ENCODE measurements at places on chromosomes 2 and 18.

DNA sequence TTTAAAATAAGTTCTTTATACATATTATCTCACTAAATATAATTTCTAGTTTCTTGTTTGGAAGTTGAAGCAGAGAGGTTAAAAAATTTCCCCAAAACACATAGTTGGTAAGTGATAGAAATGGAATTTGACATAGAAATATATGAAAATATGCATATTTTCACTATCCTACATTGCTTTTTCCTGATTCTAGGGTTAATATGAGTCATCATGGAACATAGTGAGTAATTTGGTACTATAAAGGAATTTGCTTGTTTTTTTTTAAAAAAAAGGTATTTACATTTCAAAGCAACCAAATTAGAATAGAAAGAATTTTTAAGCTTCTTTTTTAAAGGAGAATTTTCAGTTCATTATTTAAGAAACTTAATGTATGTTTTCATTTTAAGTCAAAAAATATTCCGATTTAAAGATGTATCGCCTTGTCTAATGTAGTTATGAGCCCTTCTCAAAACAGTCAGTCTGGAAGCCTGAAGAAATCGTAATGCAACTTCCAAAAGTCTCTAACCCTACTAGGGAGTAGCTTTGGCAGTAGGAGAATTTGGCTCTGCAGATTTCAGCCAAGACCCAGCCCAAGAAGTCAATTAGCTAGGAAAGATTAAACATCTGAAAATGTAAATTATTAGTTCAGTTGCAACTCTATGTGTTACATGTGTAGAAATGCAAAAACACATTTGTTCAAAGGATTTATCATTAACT lies 147.3 kb downstream of the RDH14 start:
- no peak for DNase-seq

DNA sequence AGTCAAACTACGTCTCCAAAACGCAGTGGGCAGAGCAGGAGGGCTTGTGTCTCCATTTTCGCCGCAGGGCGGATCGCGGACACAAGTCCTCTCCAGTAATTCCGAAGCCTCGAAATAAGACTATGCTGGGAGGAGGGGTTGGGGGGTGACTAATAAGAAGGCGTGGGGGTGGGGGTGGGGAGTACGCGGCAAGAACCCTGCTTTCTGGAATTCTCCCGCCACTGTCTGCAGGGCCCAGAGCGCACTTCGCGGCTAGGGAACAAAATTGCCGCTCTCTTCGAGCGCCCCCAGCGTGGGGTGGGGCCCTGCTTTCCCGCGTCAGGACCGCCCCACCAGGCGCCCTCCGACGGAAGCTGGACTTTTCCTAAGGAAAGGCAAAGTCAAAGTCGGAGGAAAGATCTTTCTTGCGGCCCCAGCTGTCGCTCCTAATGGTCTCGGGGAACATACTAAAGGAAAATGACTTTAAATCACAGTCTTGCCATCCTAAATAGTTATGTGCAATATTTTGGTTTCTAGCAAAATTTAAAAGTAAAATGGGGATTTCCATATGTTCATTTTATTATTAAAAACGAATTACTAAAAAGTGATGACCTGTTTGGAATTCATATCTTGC lies 11.9 kb downstream of the NR4A2 start:
- DNase-seq: no peak

- DNase-seq: no peak
Measured at GRCh38 chr2:150528861-150529801, 41.7 kb upstream of the RND3 start.

GRCh38 chr2:83971547-83971946 lies 487.5 kb downstream of the SUCLG1 start:
- DNase-seq: no peak

DNA sequence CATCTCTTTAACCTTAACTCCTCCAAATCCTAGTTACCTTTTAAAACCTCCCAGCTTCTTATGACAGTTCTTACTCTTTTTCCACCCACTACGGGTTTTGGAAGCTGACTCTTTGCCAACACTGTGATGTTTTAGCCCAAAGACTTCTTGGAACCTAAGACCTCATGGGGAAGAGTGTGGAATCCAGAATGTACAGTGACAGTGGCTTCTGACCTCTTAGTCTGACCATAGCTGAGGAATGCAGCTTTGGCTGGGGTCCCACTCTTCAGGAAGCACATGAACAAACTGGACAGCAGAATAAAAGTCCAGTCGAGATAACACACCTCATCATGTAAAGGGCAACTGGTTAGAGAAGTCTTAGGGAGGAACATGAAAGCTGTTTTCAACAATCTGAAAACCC lies 161.1 kb upstream of the PKDCC start:
- no peak for DNase-seq

GRCh38 chr18:32469190-32469651 lies 1.5 kb downstream of the GAREM1 start:
- no peak for DNase-seq

DNA sequence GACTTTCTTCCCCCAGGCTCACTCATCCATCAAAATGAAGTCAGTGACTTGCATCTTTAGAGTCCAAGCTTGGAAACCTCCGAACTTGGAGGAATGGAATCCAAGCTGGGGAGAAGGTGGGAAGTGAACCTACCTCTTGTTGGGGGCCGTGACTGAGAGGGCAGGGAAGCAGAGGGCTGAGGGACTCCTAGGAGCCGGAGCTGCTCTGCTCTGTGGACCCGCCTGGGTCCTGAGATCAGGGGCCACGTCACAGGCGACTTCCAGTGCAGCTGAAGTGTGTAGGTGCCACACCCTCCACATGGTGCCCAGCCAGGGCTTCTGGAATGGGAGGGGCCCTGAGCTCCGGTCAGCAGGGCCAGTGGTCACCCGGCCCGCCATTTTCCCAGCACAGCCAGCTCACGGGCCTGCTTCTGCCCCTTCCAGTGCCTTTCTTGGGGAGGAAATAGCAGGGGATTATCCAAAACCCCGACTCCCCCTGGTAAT lies 63.4 kb upstream of the OTOS start:
- DNase-seq: no peak
